Vagina (tissue), 2 donors: ENCODE measurements at places on chromosomes 4 and X.

DNA sequence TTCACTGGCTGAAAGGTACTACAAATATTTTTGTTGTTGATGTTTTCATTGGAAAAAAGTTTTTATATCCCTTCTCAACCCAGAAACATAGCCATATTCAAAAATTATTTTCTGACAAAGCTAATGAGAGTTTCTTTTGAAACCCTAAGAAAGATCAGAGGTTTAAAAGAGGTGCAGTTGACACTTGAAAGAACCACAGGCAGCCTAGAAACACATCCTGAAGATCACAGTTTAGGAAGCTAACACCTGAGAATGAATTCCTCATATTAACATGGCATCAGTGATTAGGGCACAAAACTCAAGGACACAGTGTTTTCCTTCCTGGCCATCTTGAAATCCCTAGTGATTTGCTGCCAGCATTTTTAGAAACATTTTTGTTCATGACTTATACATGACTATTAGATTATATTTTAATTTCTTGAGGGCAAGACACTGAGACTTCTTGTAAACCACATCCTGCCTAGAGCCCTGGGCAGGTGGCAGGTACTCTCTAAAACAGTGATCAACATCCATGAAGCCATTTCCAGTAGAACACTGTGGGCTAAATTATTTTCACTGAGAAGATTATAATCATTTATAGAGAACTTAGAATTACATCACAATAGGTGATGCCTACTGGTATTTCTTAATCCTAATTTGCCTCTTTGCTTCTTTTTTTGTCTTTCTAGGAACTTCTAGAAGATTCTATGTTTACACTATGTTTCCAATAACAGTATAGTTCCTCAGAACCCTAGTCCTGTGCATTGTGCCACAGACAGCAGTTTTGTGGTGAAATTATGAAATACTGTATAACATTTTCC lies 80.0 kb downstream of the ARSJ start:
- DNase-seq = no peak

DNA sequence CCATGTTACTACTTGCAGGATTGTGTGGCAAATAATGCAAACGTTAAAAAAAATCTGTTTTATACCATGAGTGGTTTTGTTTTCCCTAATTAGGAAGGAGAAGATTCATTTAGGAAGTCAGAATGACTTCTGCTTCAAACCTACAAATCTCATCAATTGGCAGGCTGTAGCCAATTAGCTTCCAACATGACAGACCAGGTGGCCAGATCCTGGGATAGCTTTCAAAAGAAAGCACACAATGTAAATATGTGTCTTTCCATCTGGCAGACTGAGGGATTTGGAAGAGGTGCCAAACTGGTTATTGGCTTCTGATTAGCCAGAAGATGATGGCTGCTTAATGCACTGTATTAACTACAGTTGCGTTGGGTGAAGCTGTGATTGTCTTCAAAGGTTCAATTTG lies 432.8 kb downstream of the ANKRD50 start:
- no peak for DNase-seq

DNA sequence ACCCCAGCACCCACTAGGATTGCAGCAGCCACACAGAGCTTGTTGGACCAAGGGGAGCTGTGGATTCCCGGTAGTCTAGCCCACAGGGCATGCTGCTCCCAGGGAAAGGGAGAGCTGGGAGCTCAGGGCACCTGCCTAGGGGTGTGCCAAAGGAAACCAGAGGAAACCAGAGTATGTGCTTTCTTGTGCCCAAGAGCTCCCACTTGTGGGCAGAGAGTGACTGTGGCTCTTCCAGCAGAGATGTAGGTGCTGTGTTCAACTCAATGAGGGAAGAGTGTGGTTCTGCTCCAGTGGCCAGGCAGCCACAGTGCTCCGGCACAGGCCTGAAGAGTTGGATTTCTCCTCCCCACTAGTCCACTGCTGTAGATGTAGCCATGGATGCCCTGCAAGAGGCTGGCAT lies 1050.0 kb upstream of the INTU start:
- no peak for DNase-seq

DNA sequence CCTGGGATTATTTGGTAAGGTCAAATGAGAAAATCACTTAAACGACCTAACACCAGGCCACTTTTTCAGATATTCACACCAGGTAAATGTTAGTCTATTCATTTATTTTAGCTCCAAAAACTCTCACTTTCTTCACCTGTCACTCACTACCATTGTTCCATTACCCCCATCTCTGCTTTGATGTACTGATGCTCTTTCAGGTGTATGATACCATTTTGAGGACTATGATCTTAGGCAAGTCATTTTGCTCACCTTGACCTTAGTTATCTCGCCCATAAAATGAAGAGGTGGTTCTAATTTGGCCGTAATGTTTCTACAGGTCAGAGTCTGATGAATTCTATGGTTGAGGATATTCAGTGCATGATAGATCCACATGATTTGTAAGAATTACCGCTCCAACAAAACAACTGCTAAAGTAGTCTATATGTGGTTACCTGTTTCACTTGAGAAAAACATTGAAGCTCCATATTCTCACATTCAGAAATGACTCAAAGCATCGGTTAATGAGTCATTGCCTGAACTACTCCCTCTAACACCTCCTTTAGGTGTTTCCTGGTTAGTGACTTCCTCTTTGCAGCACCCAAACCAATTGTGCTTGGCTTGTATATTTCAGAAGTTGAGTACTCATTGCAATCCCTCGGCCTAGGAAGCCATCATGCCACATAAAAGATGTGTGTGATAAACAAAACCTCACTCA lies 4.5 kb downstream of the DTHD1 start:
- no peak for DNase-seq

DNA sequence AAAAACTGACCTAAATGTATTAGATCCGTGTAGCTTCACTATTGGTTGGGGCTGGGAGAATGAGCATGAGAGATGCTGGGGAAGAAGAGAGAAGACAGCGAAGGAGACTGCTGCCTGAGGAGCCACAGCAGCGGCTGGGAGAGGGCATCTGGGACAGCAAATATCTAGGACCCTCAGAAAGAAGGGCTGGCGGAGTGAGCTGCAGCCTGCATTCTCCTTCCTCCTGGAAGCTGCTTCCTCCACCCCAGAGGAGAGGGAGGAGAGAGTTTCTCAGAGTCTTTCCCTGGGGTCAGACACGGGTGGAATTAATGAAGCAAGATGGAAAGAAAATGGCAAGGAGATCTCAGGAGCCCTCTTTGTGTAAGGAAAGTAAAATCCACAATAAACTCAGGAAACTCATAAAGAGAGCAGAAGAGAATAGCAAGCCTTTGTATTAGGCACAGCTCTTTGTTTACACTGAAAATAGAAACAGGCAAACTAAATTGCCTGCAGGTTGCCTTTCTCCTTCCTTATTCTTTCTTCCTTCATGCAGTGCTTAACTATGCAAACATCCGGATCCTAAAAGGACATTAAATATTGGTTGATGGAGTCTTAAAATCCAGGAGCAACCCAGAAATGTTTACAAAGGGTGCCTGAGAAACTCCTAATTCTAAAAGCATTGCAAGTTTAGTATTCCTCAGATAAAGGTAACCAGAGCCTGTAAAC lies 130.3 kb upstream of the GALNT7 start:
- DNase-seq = no peak

- DNase-seq = no peak
Measured at GRCh38 chr4:102828497-102828808, 1.1 kb upstream of the UBE2D3 start.

DNA sequence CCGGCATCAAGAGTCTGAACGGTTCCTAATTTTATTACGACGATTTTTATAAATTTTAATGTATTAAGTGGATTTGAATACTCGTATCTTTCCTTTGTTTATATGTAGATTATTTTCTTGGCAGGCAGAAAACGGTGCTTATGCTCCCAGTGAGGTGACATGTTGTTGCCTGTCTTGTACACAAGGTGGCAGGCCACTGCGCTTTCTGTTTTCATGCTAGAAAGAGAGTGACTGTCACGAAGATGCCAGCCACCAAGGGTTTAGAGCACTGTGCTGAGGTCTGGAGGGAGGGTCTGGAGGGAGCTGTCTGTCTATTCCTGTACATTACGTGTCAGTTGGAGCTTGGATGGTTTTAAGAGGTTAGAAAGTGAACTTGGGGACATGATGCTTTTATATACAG lies 87.7 kb downstream of the SHROOM2 start:
- no peak for DNase-seq

DNA sequence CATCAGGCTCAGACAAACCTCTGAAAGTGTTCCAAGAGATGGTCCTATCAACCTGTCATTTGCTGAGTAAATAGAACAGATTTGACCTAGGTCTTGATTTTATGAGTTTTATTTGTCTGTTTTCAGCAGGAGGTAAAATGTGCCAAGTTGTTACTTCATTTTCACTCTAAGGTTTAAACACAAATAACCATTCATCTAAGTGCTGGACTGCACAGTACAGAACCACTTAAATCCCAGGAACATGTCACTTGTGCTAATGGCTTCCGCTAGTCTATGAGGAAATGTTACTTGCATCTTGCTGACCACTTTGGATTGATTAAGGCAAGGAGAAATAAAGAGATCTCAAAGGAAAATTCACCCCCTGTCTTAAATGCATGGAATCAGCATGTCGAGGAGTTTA lies 660.7 kb downstream of the SMARCA1 start:
- DNase-seq = no peak

DNA sequence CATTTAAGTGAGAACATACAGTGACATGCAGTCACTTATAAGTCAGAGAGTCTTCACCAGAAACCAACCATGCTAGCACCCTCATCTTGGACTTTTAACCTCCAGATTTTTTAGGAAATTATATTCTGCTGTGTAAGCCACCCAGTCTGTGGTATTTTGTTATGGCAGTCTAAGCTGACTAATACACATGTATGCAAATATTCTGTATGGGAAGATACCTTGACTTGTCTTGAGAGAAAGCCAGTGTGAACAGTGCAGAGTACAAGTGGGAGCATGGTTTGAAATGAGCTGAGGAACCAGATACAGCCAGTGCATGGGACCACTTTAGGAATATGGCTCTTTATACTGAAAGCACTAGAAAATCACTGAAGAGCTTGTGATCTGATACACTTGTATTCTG lies 110.4 kb upstream of the MAP9 start:
- no peak for DNase-seq

DNA sequence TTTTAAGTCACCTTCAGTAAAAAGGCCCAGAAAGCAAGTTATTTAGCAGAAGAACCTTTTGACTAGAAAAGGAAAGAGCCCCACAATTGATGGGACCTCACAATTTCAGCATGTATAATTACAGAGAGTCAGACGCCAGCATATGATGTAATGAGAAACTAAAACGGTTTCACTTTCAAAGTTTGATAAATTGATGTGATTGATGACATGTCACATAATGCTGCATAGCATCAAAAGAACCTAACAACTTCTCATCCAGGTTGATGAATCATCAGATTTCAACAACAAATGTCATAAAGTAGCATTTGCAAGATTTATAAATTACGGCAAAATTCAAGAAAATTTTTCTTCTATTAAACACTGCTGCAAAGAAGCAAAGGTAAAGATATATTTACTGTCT lies 3.9 kb upstream of the GAR1 start:
- DNase-seq = no peak

GRCh38 chr4:40200875-40201801 lies 4.3 kb downstream of the RHOH start:
- no peak for DNase-seq

DNA sequence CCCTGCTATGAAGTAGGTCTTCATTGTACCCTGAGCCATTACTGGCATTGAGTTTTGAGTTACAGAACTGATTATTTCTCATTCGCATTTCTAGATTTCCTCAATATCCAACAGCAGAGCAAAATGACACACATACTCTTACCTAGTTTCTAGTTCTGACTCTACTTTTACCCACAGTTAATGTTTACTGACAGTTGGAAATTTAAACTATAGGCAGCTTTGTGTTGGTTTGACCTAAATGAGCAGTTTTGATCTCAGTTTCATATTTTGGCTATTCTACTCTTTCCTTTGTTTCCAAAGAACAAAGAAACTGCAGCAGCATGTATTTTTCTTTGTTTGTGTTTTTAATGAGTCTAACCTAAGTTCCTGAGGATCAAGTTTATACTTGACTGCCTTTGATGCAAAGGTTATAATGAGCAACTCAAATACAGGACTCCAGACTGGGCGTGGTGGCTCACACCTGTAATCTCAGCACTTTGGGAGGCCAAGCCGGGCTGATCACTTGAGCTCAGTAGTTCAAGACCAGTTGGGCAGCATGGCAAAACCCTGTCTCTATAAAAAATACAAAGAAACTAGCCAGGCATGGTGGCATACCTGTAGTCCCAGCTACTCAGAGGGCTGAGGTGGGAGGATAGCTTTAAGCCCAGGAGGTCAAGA lies 30.4 kb downstream of the TXK start:
- no peak for DNase-seq

DNA sequence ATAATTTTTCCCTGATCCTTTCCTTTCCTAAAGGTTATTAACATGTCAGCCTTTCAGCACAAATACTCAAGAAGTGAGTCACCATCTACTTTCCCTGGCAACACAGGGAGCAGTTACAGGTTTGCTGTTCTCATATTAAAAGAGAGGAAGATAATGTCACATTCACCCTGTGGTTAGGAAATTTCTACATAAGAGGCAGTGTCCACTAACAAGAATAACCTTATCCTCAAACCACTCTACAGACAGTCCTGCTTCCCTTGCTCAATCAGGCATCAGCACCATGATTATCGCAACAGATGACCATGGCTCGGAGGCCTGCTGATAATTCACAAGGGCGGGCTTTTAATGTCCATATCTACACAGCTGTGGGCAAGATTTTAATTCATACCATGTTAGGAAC lies 30.9 kb downstream of the RNF150 start:
- DNase-seq = no peak

GRCh38 chr4:118811832-118812231 lies 24.1 kb downstream of the SEC24D start:
- no peak for DNase-seq
